Mesenteric fat pad (tissue), 1 donor: ENCODE measurements at places on chromosomes 3 and 15.

DNA sequence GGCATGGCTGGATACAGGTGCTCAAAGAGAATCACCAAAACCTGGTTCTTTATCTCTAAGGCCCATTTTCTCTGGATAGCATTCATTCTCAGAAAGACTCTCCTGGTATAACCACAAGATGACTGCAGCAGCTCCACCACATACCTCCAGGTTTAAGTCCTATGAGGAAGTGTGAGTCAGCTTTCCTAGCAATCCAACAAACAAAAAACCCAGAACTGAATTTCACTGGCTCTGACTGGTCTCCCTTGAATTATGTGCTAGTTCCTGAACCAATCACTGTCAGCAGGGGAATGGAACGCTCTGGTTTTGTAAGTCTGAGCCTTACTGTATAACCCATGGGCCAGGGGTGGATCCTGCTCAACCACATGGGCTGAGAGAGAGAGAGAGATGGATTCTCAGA, 27.2 kb downstream of the MRPL46 start:
- DNase-seq: no peak

- no peak for DNase-seq
Measured at GRCh38 chr3:127174284-127174683, 18.6 kb upstream of the PRR23E start.

GRCh38 chr3:50256978-50257890, 11.7 kb upstream of the SEMA3B start:
- no peak for DNase-seq

DNA sequence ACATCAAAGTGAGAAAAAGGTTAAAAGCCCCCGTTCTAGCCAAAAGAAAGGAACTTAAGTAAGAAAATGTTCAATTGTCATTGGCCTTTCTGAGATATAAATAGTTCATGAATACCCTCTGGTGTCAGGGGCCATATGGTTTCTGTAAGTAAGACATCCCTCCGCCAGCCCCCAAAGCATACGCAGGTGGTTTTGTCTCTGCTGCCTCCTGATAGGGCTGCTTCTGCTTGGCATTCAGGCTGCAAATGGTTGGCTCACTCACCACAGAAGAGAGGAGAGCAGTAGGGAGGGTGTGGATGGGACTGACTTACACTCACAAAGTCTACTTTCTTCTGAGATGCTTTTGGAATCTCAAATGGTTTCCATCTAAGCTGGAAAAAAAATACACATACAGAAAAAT, 29.8 kb downstream of the HGD start:
- DNase-seq: no peak

DNA sequence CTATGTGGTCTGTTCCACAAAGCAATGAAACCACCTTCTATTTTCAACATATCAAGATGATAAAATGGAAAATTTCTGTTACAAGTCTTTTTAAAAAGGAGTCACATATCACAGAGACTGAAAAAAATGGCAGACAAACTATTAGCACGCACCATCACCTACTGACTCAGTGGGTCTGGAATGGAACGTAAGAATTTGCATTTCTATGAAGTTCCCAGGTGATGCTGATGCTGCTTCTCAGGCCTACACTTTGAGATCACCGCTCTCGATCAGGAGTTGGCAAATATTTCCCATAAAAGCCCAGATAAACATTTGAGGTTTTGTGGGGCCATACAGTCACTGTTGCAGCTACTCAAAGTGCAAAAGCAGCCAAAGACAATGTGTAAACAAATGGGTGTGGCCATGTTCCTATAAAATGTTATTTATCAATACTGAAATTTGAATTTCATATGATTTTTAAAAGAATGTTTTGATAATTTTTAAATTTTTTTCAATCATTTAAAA, 142.9 kb downstream of the ADAM10 start:
- no peak for DNase-seq

- DNase-seq: no peak
Measured at GRCh38 chr15:89794627-89795241, 18.6 kb downstream of the MESP2 start.

- no peak for DNase-seq
Measured at GRCh38 chr15:58398071-58398470, 33.7 kb upstream of the LIPC start.
